ENCODE measurements at places on chromosomes 4 and X.

DNA sequence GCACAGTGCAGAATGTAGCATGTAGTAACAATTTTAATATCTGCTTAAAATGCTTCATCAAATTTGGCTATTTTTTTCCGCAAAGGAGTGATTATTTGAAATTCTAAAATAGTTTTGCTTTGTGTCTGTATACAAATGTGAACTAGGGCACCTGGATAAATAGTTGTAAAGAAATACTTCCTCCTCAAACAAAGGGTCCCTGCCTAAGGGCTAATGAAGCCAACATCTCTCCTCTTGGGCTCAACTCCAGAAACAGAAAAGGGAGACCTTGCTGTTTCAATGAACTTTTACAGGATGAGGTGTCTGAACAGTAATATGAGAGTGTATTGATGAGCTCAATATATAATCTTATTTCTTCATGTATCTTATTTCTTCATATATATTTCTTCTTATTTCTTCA, 30.8 kb upstream of the SCOC start:
- DNase-seq: no peak

- DNase-seq: no peak
Observed at GRCh38 chr4:174999407-174999806, 81.2 kb downstream of the ADAM29 start.

- no peak for DNase-seq
Observed at GRCh38 chr4:13887010-13887409, 259.5 kb upstream of the BOD1L1 start.

GRCh38 chrX:133215747-133216146, 2.4 kb downstream of the TFDP3 start:
- peak; percentile 4 for DNase-seq

DNA sequence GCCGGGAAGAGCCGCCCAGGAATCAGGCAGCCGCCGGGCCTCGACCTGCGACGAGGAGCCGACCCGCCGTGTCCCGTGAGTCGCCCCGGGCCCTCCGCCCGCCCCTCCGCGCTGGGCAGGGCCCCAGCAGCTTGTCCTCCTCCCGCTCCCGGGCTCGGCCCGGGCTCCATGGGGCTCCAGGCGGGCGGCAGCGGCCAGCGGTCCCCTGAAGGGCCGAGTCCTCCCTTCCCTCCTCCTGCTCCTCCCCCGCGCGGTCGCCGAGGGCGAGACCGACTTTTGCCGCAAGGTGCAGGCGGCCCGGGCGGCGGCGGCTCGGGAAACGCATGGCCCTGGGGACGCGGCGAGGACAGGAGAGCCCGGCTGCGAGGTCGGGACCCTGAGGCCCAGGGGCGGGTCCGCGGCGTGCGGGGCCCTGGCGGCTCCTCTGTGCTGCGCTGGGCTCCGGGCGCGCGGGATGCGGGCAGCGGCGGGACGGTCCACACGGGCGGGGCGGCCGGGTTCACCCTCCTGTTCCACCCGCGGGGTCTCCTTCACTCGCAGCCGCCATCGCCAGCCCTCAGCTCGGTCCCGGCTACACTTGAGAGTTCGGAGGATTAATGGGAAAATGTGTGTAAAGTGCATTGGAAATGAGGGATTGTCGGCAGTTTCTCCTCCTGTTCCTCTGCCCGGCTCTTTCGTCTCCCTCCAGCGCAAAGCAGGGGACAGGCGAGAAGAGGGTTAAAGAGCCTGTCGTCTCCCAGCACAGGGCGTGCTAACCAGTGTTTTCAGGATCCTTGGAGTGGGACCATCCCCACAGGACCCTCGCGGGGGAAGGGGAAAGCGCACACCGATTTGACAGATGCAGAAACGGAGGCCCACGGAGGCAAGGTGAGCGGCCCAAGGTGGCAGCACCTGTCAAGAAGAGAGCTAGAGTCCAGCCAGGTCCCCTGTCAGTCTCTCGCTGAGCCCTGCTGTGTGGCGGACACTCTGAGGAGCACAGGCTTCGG, 16.6 kb upstream of the ZNF718 start:
- no peak for DNase-seq

- no peak for DNase-seq
Observed at GRCh38 chrX:118884552-118885138, 61.0 kb downstream of the ZCCHC12 start.

- DNase-seq: no peak
Observed at GRCh38 chr4:21879187-21879586, 69.4 kb downstream of the KCNIP4 start.

DNA sequence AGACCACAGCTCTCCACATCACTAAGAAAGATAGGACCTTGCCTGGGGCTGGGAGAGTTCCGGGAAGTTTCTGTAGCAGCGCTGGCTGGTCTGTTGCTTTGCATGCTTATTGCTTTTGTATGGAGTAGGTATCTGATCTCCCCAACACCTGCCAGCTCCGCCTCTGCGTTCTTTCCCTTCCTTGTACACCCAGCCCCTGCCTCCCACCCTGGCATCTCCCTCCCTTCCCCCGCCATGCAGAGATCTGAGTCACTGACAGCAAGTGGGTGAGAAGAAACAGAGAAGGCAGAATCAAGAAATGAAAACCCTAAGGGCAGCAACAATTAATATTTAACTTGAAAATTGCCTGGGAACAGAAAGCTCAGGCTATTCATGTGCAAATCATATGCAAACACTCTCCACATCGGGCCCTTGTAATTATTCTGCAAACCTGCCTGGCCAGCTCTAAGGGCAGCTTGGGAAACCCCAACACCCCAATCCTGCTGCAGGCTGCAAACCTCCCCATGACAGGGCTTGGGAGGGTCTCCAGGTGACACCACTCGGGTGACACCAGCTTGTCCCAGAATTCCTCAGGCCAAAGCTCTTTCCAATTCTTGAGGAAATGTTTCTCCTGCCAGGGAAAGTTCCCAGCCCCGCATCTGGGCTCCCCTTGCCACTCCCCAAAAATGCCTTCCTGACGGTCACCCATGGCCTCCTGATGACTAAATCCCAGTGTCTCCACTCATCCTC, 257.2 kb downstream of the FBXW7 start:
- DNase-seq: no peak

- peak; percentile 47 for DNase-seq
Observed at GRCh38 chrX:42398967-42399631, 378.9 kb downstream of the PPP1R2C start.

DNA sequence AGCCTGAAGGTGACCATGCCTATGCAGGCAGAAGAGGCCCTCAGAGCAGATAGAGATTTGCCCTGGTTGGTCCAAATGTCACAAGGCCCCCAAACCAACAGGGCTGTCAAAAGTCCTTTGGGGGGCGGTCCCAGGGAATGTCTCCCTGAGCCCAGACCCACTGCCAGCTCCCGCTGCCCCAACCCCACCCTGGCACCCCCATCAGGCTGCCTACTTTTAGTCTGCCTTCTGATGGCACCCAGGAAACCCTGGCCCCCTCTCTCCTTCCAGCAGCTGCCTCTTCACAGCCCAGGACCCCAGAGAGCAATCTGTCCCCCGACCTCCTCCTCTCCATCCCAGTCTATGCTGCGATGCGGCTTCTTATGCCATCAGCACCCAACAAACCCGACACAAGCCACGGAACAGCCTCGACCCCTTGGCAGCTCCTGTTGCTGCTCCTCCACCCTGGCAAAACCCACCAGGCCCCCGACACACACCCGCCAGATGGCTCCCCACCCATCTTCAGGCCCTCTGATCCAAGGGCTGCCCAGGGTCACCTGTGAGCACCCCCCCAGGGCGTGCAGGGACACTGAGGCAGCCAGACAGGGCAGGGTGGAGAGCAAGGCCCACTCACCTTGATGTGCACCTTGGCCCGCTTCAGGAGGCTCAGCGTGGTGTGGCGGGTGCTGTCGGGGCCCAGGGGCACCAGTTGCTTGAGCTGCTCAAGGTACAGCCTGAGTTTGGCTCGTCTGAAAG, 9.9 kb downstream of the MXD4 start:
- DNase-seq: peak; percentile 2

DNA sequence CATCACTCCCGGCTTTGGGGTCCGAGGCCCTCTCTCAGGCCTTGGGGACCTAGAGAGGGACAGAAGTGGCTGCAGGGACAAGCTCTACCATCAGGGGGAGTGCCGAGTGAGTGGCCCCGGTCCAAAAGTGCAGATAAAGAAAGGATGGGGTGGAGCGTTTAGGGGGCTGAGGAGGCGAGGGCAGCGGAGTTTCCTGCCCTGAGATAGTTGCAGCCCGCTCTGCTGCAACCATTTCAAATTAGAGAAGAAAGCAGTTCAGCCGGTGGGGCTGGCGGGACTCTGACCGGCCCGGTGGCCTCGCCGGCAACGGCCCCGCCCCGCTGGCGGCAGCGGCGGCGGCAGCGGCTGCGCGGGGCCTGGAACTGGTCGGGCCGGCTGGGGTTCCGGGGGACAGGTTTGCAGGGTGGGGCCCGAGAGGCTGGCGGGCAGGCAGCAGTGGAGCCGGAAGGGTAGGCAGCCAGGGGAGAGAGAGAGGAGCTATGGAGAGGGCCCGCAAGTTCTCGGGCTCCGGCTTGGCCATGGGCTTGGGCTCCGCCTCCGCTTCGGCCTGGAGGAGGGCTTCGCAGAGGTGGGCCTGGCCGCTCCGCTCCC, 7.6 kb downstream of the DLG3 start:
- DNase-seq: no peak

GRCh38 chr4:87957061-87957460, 18.5 kb upstream of the SPP1 start:
- DNase-seq: no peak

- DNase-seq: no peak
Observed at GRCh38 chr4:88799900-88800299, 102.3 kb upstream of the NAP1L5 start.

- DNase-seq: no peak
Observed at GRCh38 chr4:40316333-40316781, 18.8 kb upstream of the CHRNA9 start.

DNA sequence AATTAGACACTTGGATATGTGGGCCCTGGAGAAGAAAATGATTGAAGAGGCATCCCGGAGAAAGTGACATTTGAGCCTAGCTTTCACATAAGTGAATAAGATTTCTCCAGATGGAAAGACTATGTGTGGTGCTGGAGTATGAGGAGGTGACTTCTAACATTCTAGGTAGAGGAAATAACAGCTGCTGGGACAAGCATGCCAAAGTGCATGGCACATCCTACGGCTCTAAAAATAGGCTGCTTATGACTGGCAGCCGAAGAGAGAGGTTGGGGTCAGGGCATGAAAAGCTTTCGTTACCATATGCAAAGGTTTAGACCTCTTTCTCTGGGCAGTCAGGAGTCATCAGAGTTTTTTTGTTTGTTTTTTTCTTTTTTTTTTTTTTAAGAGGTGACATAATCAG, 142.0 kb downstream of the SOX3 start:
- no peak for DNase-seq

- DNase-seq: no peak
Observed at GRCh38 chr4:141757287-141757686, 120.9 kb downstream of the IL15 start.

DNA sequence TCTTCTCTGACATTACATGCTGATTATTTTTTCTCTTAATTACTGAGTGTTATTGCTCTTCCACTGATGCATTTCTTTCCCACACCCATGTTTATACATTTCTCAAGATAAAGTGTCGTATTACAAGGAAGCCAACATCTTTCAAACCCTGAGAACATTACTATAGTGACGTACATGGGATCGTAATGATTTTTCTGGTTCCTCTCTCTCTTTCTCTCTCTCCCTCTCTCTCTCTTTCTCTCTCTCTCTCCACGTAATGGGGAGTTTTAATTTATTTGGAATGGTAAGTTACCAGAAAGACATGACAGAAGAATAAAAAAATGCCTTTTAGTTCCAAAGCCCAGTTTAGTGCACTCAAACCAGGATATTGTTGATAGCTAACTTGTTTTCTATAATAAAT, 40.4 kb upstream of the MAPK10 start:
- no peak for DNase-seq

DNA sequence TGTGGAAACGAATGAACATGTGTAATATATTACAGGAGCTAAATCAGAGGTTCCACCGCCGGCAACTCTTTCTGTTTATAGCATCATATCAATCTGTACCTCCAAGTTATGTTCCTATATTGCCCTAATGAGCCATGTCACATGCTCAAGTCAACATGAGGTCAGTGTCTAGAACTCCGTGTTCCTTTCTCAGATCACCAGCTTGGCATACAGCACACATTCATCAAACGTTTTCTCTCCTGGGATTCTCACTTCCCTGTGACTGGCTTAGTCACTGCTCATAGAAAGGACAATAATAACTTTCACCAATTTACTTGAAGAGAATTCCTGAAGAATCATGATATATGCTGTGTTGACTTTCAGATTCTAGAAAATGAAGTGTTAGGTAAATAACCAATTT, 532.0 kb upstream of the SPANXN1 start:
- DNase-seq: no peak

GRCh38 chr4:174192943-174193342, 90.5 kb downstream of the FBXO8 start:
- no peak for DNase-seq

DNA sequence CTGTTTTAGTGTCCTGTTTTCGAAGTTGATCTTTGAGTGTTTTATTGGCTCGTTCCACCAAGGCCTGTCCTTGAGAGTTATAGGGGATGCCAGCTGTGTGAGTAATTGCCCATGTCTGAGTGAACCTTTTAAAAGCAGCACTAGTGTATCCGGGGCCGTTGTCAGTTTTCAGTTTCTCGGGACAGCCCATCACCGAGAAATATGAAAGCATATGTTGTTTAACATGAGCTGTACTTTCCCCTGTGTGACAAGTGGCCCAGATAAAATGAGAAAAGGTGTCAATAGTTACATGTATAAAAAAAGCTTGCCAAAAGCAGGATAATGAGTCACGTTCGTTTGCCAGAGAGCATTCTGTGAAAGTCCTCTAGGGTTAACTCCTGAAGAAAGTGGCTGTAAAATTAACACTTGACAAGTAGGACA, 48.6 kb upstream of the RASSF6 start:
- no peak for DNase-seq

- DNase-seq: no peak
Observed at GRCh38 chrX:70257423-70258288, 2.3 kb downstream of the P2RY4 start.

DNA sequence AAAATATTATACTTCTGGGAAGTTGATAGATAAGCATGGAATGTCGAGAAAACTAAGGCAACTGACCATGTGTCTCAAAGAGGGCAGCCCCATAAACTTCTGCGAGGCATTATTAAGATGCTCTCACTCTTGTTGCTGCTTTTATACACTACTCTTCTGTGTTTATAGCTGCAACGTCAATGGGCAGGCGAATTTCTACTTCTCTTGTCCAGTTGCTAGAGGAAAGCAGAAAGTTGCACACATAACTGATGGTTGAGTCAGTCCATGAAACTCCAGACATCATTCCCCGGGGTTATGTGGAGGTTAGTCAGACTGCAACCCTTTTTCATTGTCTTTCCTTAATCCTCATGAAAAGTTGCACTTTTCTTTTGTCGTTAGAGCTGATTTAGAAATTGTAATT, 39.8 kb downstream of the VCX3B start:
- DNase-seq: no peak
